ENCODE measurements at places on chromosomes 13 and 19.

- no peak for DNase-seq
These were observed 194.5 kb downstream of the NBEA start for GRCh38 chr13:35136585-35136984.

- no peak for DNase-seq
These were observed 10.6 kb downstream of the NFIX start for GRCh38 chr19:13005861-13006370.

- DNase-seq: no peak
These were observed 83.3 kb downstream of the CRYL1 start for GRCh38 chr13:20442375-20442774.

DNA sequence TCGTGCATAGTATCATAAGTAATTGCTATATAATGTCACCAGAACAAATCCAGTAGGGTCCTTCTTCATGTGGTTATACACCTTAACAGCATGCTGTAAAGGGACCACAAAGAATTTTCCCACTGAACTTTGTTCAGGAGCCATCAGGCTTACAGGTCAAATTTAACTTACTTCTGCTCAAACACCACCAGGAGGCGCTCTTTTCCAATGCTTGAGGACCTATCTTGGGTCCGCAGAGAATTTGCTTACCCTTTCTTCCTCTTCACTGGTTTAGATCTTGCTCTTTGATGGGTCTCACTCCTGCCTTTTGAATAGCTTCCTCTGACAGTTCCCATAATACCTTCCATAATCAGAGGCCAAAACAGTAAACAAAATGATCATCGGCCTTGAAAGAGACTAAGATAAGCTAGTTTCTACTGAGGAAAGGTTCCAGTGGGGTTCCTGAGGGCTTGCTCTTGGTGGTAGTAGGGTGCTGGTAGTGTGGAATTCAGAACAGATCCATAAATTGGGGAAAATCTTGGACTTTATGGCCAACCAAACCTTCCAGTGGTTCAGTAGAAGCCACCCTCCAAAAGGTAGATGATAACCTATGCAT lies 37.4 kb downstream of the SCGB2B2 start:
- DNase-seq: peak; percentile 56

- no peak for DNase-seq
These were observed 11.1 kb downstream of the ZNF473 start for GRCh38 chr19:50036908-50037307.

DNA sequence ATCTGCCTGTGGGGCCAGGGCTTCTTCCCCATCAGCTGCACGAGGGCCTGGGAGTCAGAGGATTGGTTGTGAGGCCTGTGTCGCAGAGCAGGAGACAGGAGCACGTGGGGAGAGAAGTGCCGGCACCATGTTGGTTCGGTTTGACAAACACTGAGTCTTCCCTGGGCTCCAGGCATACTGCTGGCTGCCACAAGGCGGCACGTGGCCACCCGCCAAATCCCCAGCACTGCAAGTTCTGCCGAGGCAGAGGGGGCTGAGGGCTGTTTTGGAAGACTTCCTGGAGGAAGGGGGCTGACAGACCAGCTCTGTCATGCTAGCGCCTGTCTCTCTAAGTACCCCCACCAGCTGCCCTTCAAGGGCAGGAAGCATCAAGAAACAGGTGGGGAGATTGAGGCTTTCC lies 9.5 kb downstream of the SHANK1 start:
- DNase-seq: no peak

- no peak for DNase-seq
These were observed 331.5 kb upstream of the ARGLU1 start for GRCh38 chr13:106899442-106899841.

- DNase-seq: no peak
These were observed 164.9 kb downstream of the DLEU7 start for GRCh38 chr13:50678464-50679162.

DNA sequence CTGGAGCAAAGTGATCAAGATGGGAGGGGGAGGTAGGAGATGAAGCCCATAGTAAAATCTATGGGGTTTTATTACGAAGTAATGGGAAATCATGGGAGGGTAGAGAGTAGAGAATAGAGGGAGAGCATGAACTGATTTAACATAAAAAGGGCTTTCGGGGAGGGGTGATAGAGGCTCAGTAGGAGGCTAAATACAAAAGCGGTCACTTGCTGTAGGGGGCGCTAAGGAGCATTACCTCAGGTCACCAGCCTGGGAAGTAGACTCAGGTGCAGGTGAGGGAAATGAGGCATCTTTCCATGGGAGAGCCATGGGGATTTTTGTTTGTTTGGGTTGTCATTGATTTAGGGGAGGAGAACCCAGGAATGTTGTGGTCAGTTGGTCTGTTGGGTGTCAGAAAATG lies 14.1 kb downstream of the KRTDAP start:
- no peak for DNase-seq

GRCh38 chr13:89454681-89455080 lies 1783.5 kb downstream of the SLITRK5 start:
- no peak for DNase-seq

- no peak for DNase-seq
These were observed 453.3 kb downstream of the DIAPH3 start for GRCh38 chr13:59710416-59710815.
